ENCODE measurements at places on chromosomes 2 and 18. TPM values are rescaled to one million over a fixed set of nuclear protein-coding genes. Genes with fewer than 3 reads are reported as not detected.

- no peak for DNase-seq
Measured at GRCh38 chr2:135590619-135591260, 59.5 kb downstream of the R3HDM1 start.

DNA sequence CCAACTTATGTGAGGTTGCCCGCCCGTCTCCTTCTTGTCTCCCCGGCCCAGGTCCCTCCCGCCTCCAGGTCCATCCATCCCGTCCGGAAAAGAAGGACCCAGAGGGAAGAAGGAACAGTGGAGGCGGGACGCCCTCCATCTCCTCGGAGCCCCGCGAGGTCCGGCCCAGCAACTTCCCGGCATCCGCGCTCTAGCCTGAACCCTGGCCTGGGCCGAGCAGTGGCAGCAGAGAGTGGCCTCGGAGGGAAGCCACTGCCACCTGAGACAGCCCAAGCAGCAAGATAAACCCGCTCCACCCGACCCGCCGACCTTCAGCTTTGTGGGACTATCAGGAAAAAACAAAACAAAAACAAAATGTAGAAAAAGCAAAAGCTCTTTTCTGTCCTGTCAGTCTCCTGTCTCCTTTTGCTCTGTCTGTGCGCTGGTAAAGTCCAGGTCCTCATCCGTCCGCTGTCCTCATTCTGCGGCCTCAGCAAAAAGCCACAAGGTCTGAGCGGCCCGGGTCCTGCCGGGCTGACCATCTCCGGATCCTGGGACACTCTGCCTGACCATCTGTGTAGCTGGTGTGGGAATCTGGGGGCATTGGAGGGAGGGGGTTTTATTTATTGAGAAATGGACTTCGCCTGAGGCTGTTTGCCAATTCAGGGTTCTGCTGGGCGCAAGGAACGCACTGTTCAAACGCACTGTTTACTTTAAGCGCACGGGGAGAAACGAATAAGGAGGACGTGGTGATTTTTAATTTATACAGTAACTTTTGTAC, 3.1 kb downstream of the DLX1 start:
- DNase-seq = no peak

DNA sequence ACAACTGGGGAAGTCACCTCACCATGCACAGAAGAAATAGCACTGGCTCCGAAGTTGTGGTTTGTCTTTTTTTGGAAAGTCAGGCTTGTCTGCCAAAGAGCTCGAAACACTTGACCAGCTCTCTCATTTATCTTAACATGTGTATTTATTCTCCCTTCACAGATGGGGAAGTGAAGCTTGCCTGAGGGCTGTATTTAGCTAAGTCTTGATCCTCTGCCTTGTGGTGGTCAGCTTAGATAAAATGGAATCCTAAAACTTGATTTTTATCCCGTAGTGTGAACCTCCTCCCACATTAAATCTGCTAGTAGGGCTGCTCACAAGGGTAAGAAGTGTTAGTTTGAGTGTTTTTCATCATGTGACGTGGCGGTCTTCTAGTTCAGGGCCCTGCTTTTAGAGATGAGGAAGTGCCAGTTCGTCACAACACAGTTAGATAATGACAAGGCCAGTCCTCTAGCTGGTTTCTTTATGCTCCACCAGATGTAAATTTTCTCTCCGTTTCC, 89.7 kb downstream of the TMEM247 start:
- DNase-seq = no peak

GRCh38 chr2:19488009-19488691, 129.7 kb upstream of the OSR1 start:
- DNase-seq = no peak

LINC00305 gene
- not detected for total RNA-seq

GRCh38 chr2:161766334-161766733, 142.1 kb downstream of the SLC4A10 start:
- DNase-seq = no peak

KIAA2012 gene
- not detected for total RNA-seq

All from dermis blood vessel endothelial cell (primary cell).